ENCODE measurements at places on chromosomes 4 and X.

- no peak for DNase-seq
Observed at GRCh38 chr4:116027311-116027710, 913.9 kb upstream of the NDST4 start.

DNA sequence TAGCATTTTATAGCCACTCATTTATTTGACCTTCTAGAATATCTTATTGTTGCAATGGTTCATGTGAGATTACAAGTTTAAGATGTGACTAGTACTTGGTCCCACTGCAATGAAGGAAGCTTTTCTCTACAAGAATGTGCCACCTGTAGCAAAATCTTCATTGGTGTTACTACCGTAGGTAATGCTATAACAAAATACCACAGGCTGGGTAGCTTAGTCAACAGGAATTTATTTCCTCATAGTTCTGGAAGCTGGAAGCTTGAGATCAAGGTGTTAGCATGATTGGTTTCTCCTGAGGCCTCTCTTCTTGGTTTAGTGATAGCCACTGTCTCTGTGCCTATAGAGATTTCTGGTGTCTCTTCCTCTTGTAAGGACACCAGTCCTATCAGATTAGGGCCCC lies 441.0 kb downstream of the GPM6A start:
- DNase-seq: no peak

- DNase-seq: no peak
Observed at GRCh38 chr4:38396845-38397547, 267.0 kb upstream of the KLF3 start.

DNA sequence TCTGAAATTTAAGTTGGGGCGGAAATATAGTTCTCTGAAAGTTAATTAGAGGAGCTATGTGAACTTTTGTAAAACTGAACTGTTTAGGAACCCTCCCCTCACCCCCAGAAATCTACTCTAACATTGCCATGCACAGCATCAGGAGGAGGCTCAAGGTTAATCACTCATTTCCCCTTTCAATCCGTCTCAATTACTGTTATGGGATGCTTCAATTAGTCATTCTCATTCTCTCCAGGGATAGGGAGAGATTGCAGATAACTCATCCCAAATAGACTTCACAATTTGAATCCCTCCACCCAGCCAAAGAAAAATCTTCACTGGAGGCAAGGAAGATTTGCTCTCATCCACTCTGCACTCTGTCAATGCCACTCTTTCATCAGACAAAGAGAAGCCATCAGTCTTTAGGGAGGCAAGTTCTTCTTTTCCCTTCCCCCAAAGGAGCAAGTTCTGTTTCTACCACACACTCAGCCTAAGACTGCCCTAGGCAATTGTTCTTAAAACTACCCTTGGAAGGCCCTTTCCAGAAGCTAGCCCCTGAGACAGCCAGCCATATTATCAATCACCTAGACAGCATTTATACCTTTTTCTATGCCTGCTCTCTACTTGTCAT lies 140.4 kb downstream of the SLC10A7 start:
- no peak for DNase-seq

DNA sequence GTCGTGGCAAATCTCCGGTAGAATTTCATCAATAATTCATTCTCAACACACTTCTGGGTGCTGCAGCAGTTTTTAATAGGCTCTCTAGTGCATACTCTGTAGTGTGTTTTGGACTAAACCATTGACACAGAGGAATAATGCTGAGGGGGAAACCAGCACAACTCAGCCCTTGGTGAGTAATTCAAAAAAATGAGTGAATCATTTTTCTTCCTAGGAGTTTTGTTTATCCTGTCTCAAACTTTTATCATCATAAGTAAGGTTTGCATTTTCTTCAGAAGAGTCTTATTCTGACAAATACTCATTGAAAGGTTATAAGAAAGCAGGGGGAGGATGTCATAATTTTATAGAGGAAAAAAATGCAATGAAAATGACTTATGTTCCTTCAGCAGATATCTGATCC lies 2542.7 kb downstream of the PCDH7 start:
- no peak for DNase-seq

GRCh38 chr4:6275898-6276806 lies 6.5 kb downstream of the WFS1 start:
- no peak for DNase-seq

DNA sequence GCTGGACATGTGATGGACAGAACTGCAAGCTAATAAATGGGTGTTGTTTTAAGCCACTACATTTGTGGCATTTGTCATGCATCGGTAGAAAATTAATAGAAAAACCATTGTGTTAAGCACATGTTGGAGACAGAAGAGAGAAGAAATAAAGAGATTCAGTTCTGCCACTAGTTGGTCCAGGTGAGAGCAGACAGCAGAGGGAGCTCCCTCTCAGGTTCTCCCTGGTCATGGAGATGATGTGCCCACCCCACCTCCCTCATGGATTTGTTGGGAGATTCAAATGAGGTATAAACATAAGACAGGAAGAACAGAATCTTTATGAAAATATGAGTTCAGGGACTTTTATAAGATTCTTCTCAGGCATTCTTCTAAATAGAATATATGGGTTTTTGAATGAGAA lies 36.8 kb upstream of the OCIAD2 start:
- DNase-seq: no peak

DNA sequence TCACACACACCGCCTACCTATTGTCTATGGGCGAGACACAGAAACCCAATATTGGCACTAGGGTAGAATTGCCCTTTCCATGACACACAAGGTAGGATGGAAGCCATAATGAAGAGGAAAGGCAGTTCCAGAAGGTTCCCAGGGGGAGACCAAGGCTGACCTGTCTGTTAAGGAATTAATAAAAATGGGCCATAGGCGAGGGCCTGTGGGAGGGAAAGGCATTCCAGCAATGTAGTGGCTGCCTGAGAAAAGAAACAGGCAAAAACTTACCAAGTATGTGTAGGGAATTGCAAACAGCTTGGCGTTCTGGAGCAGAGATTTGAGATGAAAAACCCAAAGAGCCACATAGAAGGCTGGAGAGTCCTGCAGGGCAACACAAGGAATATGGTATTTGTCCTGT lies 19.1 kb downstream of the MAGED2 start:
- DNase-seq: no peak

- DNase-seq: no peak
Observed at GRCh38 chr4:147326591-147326990, 154.3 kb upstream of the EDNRA start.

- DNase-seq: peak; percentile 43
Observed at GRCh38 chr4:3041192-3042142, 32.9 kb downstream of the HTT-AS start.

GRCh38 chrX:23341452-23341851 lies 6.8 kb downstream of the PTCHD1 start:
- no peak for DNase-seq

DNA sequence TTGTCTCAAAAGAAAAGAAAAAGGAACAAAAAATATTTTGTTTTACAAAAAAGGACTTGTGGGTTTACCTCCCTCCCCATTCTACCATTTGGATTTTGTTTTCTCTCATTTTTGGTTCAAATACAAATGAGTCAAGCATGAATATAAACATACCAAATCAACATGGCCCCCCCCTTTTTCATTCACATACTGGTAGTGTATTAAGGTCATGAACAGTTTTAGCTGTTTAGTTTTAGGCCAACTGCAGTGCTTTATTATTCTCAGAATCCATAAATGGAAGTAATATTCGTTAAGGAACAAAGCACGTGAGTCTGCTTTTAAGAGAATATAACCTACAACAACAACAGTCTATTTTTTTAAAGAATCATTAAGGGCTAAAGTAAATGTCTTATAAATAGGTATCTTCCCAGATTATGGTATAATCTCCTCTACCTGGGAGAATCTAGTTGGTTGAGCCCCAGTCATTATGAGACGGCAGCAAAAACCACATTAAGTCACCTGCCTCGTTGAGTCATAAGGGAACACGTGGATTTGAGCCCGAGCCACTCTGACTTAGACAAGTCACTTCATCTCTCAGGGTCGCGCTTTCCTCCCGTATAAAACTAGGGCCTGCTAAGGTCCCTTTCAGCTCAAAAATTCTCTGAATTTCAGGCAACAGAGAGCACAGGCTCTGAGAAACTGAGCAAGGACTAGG lies 26.7 kb downstream of the BCLAF3 start:
- DNase-seq: no peak

DNA sequence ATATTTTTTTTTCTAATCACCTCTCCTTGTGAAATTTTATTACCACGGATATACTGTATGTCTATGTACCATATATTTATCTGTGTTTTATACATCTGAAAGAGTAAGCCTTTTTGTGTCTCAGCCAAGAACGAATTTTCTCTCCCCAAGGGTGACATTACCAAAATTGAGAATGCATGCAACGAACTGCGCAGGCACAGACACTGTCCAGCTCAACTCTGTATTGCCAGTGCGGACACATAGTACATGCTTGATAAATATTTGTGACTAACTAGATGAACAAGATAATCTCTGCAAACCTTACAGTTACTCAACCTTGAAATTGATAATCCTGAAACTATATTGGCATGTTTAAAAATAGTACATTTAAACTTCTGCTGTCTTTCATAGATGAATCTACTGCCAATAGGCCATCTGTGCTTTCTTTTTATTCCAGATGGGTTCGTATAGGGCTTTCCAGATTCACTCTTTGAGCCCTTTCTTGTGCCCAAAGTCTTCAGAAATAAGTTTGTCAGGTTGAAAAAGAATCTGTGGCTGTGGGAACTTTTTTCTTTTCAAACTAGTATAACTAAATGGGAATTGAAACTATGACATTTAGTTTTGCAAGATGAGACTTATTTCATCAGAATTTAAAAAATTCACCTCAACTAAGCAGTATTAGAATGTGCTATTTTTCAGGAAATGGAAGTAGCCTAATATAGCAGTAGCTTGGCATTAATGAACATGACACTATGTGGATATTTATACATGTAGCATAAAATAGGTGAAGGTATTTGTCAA lies 38.9 kb downstream of the DTHD1 start:
- DNase-seq: no peak

DNA sequence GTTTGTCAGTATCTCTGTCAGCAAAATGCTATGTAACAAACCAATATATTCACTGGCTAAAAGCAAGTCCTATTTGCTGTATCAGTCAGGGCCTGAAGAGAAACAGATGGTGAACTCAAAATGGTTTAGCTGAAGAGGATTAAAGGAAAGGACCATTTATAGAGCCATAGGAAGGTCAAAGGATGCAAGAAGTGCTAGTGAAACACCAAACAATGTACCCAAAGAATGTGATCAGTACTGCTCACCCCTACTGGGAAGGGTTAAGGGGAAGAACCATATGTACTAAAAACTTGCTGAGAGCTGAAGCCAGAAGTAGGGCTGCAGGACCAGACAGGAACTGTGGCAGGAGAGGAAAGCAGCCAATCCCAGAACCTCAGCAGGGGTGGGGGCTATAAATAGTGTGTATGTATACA lies 479.3 kb downstream of the INPP4B start:
- no peak for DNase-seq

GRCh38 chr4:85784947-85785346 lies 310.0 kb downstream of the ARHGAP24 start:
- DNase-seq: no peak

DNA sequence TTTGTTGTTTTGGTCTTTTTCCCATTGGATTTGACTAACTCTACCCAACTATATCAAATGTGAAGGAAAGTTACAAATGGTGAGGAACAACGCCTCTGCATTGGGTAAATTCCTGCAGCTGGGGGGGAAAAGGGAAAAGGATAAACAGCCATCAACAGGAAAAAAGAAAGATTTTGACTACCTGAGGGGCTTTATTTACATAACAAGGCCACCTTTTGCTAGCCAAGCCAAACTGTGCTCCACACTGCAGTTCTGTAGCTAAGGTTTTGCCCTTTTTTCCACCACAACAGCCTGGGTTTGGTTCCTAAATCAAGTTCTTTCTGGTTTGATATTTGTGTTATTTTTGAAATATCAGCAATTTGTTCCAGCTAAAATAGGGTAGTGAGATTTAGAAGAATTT lies 40.8 kb downstream of the RHOXF2B start:
- DNase-seq: no peak

DNA sequence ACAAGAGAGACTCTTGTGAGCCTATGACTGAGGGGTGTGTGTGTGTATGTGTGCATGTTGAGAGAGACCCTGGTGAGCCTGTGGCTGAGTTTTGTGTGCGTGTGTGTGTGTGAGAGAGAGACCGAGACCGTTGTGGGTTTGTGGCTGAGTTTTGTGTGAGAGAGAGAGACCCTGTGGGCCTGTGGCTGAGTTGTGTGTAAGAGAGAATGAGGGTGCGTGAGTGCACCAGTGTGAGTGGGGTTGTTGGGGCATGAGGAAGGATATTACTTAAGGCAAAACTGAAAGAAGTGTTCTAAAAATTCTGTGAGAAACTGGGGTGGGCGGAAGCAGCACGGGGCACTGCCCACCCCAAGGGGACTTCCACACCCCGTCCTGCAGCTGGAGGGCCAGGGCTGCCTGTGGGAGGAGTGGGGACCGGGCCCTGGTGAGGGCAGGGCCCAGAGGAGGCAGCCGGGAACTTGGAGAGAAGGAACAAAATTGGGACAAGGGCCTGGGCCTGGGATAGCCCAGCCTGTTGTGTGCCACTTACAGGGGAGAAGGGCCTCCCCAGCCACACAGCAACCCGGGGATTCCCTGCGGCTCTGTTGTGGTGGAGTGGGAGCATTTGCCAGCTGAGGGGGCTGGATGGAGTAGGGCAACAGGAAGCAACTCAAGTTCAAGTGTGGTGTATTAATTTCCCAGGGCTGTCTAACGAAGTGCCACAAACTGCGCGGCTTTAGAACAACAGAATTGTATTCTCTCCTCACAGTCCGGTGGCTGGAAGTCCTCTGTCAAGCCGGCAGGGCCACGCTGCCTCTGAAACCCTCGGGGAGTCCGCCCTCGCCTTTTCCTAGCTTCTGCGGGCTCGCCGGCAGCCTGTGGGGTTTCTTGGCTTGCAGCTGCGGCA lies 22.1 kb downstream of the TMEM131L start:
- DNase-seq: peak; percentile 71

GRCh38 chrX:8971116-8971515 lies 62.8 kb downstream of the FAM9B start:
- no peak for DNase-seq

DNA sequence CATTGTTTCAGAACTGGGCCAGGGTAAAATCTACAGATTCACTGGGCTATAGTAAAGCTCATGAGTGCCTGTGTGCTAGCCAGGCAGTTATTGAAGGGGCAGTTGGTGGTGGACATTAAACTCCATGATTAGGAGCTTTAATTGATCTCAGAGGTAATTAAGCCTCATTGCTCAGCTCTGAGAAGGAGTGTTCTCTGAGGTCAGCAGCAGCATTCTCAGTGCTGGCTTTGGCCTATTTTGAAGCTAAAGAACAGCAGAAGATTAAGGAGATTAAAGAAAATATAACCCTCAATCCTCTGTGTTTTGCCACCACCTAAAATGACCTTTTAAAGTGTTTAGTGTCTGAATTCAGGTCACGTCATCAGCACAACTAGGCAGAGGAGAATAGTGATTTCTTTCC lies 42.5 kb downstream of the EGF start:
- no peak for DNase-seq

DNA sequence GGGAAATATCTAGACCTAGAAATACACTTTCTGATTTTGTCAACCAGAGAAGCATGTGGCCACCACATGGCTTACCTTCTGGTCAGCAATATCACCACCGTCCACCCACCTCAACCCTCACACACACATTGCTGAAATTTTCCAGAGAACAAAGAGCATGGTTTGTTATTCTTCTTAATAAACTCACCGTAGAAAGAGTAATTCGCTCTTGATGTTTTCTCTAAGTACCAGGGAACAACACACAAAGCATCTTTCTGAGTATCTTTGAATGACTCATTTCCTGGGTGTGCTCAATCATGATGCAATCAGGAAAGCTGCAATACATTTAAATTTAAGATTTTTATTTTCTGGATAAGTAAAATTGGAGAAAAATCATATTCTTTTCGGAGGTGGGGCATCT lies 24.7 kb upstream of the LRAT start:
- DNase-seq: no peak

GRCh38 chr4:139887962-139888735 lies 222.5 kb downstream of the MGST2 start:
- DNase-seq: no peak

- no peak for DNase-seq
Observed at GRCh38 chr4:112119353-112119783, 25.9 kb upstream of the FAM241A start.

Data from glutamatergic neuron (in vitro differentiated cells).